ENCODE measurements at places on chromosomes 4 and X.

DNA sequence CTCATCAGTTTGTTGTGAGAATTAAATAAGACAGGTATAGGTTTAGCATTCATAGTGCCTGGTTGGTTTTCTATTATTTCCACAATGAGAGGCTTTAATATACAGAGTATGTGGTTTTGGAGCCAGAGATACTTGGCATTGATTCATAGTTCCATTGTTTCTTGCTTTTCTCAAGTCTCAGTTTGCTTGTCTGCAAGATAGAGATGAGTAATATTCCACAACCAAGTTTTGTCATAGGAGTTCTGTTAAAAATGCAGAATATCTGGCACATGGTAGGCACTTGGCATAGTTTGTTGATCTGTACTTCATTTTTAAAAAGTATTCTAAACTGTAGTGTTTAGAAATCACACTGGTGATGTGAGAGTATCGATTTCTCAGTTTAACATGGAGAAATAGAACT is 37.5 kb upstream of the EDA2R start:
- DNase-seq, result no peak

DNA sequence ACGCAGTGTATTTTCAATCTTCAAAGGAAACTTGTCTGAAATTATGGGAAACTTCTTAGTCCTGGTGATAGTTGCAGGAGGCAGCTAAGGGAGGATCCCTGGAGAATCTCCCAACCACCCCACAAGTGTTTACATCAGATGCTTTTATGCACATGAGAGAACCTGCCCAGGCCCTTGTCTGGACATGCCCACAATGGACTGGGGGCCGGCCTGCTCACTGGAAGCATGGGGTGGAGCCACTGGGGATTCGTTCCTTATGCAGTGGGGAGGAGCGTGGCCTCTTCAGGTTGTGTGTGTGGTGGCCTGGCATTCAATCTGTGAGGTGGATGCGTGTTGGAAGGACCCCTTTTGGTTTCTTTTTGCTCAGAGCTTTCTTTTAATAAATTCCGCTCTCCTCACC is 398.7 kb upstream of the PPP1R2C start:
- DNase-seq, result no peak

GRCh38 chrX:23603501-23603900 is 63.8 kb upstream of the PRDX4 start:
- no peak for DNase-seq

DNA sequence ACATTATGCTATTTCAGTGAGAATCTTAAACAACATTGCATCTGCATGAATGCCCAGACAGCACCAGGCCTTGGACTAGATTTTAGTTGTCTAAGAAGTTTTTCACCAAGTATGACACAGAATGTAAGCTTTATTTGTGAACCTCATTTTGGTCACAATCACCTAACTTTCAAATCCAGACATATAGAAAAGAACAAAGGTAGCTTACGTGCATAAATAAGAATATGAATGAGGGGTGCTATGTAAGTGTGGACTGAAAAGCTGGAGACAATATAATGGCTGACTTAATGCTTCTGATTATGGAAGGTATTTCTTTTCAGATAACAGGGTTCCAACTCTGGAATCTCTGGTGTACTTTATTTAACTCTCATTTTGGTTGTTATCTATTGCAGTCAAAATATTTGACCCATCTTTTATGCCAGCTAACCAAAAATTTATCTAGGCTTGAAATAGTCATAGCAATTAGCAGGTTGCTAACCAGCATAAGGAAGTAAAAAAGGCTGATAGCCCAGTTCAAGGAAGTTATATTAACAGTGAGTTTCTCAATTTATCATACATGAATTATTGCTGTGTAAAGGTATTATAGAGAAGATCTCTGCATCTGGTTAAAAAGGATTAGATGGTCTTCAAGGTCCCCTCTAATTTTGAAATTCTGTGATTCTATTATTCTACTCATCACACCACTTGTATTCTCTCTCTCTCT is 36.5 kb downstream of the SLC7A11 start:
- DNase-seq, result no peak

DNA sequence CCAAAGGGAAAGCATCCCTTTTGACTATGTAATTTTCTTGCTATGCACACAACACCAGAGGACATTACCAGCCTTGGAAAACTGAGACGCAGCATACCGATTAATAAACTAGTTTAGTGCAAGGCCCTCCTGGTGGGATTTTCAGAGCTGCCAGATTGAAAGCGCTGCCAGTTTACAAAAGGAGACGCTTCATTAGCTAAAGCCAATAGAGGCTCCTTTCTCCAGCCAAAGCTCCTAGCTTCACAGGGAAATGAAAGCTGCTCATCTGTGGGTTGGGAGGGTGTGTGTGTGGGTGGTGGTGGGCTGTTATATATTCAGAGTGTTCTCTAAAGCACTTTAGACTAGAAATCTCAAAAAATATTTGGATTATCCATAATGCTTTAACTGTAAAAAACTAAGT is 32.4 kb downstream of the SPANXN4 start:
- DNase-seq, result no peak

DNA sequence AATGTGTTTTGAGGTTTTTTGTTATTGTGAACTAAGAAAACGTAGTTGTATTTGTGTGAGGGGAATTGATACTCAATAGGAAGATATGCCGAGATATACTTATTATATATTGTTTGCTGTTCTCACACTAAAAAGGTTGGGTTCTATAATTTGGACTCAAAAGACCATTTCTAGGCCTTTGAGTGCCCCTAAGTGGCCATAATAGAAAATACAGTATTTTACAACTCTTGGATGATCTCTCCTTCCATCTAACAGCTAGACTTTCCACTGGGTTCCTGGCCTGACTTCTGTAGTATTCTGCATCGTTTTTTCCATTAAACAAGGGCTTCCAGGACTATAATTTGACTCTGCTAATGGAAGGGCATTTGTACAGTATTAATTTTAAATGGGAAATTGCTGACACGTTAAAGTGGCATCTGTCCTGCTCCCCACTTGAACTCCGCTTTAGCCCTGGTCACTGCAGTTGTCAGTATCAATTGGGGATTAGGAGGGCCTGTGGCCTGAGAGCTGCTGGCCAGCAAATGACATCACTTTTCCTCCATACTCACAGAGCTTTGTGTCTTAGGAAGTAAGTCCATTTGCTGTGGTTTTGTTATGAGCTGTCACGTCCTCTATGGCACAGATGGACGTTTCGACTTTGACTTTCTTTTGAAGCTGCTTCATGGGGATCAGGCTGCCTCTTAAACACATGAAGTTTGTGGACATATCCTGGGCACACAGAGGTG is 176.9 kb downstream of the SLIT2 start:
- no peak for DNase-seq

DNA sequence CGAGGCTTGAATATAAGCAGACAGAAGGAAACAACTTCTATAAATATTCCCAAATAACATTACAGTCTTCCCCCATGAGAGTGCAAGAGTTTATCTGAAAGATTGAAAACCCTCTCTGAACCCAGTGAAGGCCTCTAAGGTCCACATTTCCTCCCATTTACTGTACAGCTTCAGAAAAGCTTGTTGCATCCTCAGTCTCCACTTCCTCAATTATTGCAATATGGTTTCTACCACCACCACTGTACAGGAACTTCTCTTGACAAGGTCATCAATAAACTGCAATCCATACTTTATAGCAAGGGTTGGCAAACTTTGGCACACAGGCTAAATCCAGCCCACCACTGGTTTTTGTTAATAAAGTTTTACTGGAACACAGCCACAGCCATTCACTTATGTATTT is 239.0 kb downstream of the THOC2 start:
- DNase-seq, result no peak

DNA sequence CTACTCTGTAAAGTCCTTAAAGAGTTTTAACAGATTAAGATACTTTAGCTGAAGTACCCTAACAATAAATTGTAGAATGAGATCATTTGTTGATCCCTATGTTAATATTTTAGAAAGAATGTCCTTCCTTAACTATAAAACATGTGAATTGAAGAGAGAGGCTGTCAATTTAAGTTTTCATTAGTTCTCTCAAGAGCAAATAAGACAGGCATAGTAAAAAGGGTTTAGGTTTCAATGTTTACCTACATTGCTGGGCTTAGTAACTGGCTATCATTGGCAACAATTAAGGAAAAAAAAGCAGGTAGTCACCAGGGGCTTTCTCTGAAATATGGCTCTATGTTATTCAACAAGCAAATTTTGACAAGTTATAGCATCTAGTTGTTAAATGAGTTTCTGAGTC is 91.5 kb downstream of the ATRX start:
- no peak for DNase-seq

DNA sequence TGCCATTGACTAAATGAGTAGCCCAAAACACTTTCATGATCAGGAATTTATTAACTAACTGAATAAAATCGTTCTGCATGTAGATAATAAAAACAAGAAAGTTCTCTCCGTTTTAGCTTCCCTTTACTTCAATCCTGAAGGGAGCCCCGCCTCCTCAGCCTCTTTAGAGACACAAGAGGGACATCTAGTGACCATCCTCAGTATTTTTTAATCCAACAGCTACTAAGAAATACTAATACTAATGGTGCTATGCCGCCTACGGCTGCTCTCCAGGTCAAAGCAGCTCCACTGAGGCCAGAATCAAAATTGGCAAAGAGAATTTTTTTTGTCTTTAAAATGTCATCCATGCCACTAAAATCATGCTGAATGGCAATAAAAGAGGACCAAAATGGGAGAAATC is 3.2 kb upstream of the PCDH19 start:
- DNase-seq, result no peak

DNA sequence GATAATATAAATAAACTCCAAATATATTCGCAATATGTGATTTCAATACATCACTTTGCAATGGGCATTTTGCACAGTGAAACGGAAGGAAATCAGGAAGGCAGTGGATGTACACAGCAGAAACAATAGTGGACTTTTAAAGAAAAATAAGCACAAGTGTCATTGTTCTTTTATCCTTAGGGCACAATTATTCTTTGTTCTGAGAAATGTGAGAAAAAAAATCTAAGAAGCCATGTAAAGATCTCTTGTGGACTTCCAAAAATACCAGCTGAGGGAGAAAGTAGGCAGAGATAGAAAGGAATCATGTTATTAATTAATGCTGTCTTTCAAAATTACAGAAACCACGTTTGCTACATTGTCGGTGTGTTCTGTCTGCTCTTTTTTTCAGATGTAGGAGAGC is 17.6 kb upstream of the PRRG1 start:
- no peak for DNase-seq

DNA sequence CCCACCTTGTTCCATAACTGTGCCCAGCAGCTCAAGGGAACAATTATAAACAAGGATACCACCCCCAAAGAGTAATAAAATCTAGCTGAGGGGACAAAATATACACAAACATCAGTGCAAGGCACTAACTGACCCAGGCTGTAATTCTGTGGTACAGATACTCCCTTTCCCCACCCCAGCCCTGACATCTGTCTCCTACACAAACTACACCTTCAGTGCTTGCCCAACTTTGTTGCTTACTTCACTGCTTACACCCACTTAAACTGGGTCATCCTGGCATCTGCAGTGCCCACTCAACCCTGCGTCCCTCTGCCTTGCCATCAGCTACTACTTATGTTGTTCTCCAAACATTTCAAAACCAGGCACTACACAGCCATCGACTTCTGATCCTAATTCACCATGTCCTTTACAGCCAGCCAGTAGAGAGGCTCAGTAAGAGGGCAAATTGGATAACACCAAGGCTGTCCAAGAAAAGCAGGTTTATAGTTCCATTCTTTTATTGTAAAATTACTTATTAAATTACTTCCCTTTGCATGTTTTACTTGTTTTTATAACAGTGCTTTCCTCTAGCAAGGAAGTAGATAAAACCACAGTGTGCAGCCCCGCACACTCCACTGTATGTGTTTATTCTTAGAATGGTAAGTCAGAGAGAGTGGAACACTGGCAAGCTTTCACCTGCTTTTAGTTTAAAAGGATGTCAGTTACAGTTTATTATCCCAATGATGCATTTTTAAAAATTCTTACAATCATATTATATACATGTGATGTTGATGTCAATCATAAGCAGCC is 149.6 kb downstream of the INPP4B start:
- DNase-seq, result no peak

DNA sequence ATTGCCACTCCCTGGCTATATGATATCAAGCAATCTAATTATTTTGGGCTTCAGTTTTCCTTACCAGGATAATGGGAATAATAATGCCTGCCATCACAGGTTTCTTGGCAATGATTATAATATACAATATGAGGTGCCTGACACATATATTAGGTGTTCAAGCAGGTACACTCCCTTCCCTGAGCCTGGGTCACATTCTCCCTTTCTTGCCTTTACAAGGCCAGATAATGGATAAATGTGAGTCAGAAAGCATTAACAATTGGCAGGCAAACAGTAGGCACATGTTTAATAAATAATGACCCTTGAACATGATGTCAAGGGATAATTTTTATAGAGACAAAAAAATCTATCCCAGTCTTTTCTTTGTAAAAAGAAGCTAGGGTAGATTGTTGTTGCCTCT is 17.2 kb downstream of the NDP start:
- DNase-seq, result no peak

GRCh38 chr4:185201977-185202962 is 1.5 kb downstream of the CFAP97 start:
- no peak for DNase-seq

DNA sequence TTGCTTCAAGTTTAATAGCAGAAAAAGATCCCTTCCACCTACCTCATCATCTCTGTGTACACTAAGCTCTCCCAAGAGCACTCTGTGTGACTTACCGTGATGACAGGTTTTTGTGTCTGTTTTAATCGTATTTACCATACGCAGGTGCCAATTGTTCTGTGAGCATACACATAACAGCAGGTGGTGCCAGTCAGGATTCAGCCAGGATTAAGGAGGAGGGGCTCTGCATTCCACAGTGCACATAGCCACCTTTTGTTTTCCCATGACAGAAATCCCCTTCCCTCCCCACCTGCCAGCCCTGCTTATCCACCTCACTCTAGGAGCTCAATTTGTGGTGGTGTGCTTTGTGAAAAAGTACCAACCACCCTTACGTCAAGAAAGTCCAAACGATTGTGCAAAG is 14.8 kb downstream of the ANK2 start:
- no peak for DNase-seq

- DNase-seq, result no peak
Measured at GRCh38 chrX:27598312-27598711, 8.2 kb downstream of the DCAF8L2 start.

GRCh38 chr4:110104661-110105060 is 93.8 kb downstream of the ELOVL6 start:
- DNase-seq, result no peak

DNA sequence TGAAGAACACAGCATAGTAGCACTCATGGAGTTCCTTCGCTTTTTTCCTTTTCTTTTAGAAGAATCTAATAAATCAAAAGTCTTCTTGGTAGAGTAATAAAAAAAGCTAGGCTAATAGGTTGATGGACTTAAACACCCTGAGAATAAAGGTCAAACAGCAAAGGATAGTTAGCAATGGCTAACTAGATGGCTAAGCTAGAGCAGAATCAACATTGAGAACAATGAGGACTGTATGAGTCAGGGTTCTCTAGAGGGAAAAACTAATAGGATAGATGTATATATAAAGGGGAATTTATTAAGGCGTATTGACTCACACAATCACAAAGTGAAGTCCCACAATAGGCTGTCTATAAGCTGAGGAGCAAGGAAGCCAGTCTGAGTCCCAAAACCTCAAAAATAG is 550.9 kb downstream of the GLUD2 start:
- no peak for DNase-seq

Measured in natural killer cell (primary cell).